ENCODE measurements at places on chromosomes 6 and 20.

DNA sequence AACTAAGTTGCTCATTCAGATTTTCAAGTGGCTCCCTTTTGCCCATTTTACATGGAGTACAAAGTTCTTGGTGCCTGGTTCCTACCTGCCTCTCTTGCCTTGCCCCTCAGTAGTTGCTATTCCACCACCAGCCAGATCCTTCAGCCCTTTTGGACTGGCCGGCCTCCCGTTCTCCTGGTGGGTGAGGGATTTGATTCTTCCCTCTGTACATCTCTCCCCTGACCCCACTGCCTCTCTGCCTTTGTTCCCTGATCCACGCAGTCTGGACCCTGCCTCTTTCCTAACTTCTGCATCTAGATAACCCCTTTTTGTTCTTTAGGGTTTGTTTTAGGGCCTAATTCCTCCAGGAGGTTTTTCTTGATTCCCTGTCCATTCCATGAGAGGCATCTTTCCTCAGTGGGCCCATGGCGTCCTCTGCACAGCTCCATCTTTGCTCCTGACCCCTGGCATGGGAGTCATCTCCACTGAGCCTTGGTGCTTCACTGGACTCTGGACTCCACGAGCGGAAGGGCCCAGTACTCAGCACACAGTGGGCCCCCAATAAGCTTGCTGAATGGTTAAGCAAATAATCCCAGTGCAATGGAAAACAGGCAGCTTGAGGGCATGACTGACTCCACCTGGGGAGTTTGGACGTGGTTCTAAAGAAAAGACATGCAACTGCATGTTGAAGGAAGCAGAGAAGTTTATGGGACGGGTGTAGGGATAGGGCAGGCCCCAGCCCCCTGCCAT, 309.3 kb upstream of the SUPT3H start:
- DNase-seq: no peak

DNA sequence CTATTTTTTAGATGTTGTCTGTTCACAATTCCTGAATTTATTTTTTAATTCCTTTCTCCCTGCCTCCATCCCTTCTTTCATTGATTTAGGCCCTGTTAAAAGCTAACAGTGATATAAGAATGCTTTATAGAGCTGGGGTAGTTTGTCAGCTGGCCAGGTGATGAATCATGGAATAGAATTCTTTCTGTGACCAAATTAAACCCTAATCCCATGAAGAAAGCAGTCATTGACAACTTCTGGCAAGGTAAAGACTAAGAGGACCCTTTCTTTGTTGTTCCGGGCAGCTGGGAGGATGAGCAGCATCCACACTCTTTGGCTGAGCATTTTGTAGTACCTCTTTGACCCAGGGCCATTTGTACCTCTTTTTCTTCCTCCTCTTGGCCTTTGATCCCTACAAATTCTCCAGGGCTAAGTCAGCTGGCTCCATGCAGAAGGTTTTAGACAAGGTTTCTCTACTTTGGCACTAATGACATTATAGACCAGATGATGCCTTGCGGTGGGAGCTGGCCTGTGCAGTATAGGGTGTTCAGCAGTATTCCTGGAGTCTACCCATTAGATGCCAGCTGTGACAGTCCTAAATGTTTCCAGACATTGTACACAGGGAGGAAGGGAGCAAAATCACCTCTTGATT, 102.9 kb downstream of the SLX4IP start:
- DNase-seq: no peak

GRCh38 chr6:122619309-122619708, 9.1 kb downstream of the PKIB start:
- DNase-seq: no peak

- DNase-seq: no peak
These were observed 30.7 kb upstream of the NT5E start for GRCh38 chr6:85419046-85419759.

DNA sequence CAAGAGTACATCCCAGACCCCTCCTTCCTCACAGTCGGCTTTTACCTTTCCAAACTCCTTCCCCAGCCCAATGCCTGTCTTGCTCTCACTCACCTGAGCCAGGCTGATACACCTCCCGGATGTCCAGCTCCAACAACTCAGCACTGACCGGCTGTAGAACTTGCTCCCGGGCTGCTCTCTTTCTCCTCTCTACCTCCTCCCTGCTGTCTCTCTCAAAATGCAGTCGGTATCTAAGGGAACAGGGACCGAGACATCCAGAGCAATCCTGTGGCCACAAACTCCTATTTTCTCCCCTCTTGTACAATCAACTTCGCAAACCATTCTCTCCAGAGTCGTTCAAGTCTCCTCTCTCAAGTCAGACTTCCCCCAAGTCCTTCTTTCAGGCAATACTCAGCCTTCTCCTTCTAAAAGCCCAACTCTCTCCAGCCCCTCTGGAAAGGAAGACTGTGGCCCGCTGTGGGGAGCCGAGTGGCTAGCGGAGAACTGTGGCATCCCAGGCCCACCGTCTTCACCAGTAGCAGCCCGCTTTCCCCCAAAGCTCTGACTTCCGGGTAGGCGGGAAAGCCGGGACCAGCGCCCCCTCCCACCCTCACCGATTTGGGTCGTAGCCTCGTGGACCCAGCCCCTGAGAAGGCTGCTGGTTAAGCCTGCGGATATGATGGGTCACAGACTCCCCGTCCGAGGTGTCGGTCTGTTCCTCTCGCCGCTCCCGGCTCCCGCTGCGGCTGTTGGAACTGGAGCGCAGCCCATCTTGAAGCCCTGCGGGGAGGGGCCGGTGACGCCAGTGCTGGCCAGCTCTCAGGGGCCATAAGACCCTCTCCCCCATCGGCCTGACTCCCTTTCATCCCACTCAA, 1.1 kb downstream of the GNL1 start:
- DNase-seq: peak; percentile 46

DNA sequence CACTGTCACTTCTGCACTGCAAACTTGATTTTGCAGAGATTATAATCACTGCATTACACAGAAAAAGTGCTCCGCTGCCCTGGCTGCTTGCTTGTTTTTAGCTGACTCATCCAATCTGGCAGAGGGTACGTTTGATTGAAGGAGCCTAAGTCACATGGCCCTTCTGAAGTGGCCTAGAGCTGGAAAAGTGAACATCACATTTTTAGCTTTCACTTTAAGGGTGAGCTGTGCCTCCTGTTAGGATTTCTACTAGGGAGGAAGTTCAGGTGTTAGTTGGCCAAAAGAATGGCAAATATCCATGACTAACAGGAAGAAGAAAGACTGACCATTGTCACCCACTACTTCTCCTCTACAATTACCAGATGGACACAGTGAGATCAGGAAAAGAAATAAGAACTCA, 889.1 kb upstream of the MAP3K7 start:
- DNase-seq: no peak

DNA sequence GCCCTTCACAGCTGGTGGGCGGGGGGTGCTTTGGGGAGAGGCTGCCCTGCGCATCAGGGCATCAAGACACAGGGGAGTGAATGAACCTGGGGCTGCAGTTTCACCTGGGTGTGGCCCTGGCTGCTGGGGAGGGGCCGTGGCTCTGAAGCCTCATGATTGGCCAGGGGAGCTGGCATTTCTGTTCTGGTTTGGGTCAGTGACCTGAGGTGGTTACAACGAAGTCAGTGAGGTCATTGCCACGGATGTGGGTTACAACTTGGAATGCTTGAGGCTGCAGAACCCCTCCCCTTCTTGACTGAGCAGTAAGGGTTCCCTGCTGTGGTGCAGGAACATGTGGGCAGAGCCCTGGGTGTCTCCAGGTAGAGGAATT, 3.0 kb downstream of the TCEA2 start:
- no peak for DNase-seq

DNA sequence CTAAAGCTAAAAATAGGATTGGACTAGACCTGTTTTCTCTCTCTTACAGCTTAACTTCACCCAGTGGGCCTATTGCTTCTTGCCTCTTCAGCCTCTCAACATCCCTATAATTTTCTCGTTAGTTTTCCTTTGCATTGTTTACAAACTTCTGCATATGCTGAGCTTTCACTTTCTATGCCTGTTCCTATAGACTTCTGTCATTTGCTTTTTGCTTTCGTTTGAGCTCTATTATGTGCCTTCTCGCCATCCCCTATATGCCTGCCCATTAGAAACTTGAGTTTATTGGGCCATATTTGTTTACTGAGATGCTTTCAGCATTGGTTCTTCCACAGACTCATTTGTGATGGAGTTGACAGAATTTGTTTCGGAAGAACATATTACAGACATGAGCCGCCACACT, 40.9 kb downstream of the NCOA7 start:
- no peak for DNase-seq

DNA sequence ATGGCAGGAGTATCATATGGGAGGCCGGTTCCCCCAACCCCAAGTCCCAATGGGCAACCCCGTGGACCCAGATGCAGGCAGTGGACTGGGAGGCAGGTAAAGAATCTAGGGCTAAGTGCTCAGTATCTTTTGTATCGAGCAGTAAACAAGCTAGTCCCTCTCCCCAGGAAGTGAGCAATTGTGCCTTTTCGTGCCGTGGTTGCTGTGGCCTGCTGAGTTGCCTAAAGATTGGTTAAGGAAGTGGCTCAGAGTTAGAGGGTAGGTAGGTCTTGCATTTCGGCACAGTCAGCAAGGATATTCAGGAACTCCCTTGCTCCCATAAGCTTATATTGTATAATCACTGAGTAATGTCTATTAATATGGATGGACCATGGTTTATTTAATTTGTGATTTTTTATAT, 1.3 kb upstream of the DNAH8 start:
- DNase-seq: no peak

GRCh38 chr6:165559632-165560031, 103.4 kb downstream of the PDE10A start:
- no peak for DNase-seq

DNA sequence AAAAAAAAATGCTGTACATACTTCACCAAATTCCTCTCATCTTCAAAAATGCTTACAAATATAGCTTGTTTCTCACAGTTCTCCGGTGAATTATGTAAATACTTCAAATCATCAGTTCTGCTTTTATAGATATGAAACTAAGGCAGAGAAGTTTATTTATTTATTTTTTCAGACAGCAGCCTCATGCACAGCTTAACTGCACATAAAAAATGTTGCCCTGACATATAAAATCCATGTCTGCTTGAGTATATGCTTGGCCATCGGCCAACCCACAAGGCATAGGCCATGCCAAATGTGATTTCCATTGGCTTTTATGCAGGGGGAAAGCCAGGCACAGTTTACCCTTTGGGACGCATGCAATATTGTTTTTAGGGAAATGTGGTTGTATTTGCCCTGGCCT, 57.3 kb upstream of the PHACTR2 start:
- no peak for DNase-seq

DNA sequence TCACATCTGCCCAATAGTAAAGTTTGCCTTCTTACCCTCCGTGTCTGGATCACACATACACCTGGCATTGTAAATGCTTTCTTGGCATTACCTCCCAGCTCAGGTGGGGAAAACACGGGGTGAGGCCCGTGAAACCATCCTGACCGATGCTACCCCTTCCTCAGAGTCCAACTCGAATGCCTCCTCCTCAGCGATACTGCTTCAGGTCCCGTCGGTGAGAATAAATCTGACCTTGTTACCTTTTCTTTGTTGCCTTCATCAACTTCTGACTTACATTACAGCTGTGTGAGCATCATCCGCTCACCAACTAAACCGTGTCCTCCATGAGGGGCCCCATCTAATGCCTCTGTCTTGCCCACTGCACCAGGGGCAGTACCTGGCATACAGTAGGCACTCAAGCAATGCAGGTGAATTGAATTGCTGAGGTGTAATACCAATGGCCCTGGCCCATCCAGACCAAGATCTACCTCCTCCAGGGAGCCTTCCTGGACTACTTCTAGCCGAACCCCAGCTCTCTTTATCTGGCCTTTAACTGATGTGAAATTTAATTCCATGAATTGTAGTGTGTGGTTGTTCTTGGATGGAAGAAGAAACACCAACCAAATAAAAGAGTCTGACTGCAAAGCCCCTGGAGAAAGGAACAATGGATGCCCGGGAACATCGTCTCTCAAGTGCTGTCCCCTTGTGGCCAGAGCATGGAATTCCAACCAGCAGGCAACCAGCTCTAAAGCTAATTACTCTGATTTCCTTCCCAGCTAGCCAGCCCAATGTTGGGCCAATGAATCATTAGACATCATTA, 141.5 kb downstream of the ANKRD60 start:
- DNase-seq: peak; percentile 62
